Stimulated activated CD4-positive, alpha-beta T cell treated with anti-CD3 and anti-CD28 coated beads, TNF-alpha, amount 100 ng/mL, for 24 hours (primary cell): ENCODE measurements at places on chromosomes 12 and 14.

- no peak for DNase-seq
Observed at GRCh38 chr12:55829967-55830600, 697 bp upstream of the DNAJC14 start.

DNA sequence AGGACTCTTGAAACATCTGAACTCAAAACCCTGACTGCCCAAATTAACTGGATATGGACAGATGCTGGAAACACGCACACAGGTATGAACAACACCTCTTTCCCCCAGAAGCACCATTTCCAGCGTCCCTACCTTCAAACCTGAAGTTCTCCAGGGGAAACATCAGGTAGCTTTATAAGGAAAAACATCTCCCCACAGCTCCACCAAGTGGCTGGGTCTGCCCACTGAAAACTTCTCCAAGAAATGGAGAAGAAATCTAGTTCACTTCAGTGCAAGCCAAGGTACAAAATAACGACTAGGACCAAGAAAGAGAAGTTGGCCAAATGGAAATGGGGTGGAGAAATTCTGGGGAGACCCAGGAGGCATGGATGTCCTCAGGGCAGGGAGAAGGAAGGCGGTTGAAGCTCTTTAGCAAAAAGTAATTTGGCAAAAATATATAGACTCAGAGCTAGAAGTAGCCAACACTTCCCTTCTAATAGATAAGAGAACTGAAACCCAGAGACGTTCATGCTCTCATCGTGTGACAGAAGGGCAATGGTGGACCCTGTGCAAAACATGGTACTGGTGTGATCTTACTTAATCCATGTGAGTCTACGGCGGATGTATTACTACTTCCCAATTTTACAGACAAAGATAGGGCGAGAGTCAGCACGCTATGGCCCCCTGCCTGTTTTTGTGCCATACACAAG lies 10.5 kb upstream of the NUAK1 start:
- no peak for DNase-seq

DNA sequence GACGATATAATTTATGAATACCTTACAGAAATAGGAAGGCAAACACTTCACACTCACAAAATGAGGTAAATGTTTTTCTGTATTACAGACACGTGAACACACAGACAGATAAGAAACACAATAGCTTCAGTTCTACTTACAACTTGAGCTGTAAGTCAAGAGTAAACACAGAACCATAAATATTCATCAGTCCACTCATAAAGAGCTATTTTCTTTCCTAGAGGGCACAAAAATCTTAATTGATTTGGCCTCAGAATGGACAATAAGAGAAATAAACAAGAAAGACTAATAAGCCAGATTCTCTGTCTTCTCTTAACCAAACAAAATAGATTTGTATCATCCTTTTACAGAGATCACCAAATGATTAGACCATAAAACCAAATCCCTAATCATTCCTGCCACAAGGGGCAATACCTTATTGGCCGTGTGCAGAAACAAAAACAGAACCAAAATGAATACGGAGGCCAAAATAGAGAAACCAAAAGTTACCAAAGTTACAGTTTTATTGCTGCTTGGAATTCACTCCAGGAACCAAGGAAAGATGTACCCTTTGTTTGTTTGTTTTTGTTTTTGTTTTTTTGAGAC lies 38.1 kb upstream of the GARIN2 start:
- DNase-seq: no peak

DNA sequence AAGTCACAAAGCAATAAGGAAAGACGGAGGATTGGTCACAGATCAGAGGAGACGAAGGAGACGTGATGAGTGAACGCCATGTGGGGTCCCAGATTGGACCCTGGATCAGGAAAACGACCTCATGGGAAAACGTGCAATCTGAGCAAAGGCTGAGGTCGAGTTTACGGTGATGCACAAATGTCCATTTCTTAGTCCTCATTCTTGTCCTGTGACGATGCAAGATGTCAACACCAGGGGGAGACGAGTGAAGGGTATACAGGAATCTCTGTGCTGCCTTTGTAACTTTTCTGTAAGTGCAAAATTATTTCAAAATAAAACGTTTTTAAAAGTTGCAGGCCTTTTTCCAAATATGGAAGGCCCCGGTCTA lies 329.8 kb downstream of the MED13L start:
- no peak for DNase-seq

- no peak for DNase-seq
Observed at GRCh38 chr12:19908830-19909229, 459.5 kb upstream of the PDE3A start.
